Ascending aorta (tissue), 2 donors: ENCODE measurements at places on chromosomes 3 and 15.

DNA sequence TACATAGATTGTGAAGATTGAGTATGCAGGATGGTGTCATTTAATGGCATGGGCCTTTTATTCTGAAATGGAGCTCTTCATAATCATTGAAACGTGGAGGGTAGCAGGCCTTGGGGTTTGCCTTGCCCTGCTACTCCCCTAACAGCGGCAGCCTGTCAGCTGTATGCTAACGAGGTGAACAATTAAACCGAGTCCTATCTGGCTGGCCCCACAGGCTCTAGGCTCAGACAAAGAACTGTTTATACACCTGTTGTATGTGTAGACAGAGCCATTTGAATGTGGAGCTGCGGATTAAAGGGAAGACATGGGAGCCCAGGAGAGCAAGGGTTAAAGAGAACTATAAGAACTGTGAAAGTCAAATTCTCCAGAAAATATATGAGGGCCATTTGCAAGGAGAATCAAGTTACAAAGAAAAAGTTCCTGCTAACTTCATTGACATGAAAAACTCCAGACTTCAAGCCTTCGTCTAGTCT lies 116.7 kb upstream of the CGNL1 start:
- DNase-seq, result no peak

GRCh38 chr3:159208050-159208449 lies 406.2 kb downstream of the MFSD1 start:
- DNase-seq, result no peak

DNA sequence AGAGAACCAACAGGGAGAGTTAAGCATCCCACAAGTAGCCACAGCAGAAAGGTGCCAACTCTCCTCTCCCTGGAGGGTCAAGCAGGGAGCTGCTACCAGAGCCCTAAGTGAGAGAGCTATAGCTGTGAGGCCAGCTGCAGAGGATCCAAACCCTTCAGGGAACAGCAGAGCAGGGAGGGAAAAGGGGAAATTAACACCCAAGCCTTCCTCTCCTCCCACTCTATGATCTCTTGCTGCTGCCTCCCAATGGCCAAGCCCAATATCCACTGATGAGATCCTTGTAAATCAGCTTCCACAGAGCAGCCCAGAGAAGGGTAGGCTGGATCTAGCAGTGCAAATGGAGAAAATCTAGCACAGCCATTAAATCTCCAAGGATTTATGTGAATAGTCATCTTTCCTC lies 68.2 kb upstream of the THBS1 start:
- DNase-seq, result no peak

DNA sequence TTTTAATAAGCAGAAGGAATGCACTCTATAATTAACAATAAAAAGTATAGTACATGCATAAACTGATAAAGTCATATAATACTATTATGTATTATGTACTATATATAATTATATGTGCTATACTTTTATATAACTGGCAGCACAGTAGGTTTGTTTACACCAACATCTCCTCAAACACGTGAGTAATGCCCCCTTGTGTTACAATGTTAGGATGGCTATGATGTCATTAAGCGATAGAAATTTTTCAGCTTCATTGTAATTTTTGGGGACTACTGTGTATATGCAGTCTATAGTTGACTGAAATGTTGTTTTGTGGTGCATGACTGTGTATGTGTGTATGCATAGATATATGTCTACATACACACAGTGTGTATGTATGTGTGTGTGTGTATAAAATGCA lies 100.6 kb downstream of the SLMAP start:
- DNase-seq, result no peak

DNA sequence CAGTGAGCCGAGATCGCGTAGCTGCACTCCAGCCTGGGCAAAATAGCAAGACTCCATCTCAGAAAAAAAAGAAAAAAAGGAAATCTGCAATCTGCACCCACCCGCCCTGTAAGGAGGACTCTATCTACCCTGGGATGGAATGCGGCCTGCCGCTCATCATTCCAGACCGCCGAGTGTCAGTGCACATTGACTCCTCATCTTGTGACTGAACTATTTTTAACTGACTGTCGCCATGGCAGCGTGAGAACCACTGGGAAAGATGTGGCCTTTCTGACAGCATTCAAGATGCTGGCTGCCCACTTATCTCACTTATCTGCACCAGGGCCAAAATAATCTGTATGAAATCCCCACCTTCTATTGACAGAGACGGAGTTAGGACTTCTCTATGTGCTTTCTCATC lies 38.8 kb upstream of the ANKRD34C start:
- DNase-seq, result no peak

DNA sequence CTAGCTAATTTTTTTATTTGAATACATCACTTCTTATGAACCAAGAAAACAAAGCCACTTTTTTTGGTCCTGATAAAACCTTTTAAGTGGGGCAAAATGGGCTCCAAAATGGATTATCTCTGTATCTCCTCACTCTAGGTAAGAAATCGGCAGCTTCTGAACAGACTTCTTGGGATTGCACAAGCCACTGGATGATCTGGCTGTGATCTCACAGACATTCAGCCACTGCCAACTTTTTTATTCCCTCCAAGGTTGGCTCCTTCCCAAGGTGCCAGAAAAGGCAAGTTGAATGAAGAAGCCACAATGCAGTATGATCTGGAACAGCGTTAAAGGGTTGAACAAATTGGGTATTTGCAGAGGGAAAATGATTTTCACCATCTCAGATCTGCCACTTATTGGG lies 73.2 kb downstream of the PRICKLE2 start:
- DNase-seq, result no peak

- no peak for DNase-seq
These were observed 243.5 kb upstream of the SLCO3A1 start for GRCh38 chr15:91609966-91610365.

DNA sequence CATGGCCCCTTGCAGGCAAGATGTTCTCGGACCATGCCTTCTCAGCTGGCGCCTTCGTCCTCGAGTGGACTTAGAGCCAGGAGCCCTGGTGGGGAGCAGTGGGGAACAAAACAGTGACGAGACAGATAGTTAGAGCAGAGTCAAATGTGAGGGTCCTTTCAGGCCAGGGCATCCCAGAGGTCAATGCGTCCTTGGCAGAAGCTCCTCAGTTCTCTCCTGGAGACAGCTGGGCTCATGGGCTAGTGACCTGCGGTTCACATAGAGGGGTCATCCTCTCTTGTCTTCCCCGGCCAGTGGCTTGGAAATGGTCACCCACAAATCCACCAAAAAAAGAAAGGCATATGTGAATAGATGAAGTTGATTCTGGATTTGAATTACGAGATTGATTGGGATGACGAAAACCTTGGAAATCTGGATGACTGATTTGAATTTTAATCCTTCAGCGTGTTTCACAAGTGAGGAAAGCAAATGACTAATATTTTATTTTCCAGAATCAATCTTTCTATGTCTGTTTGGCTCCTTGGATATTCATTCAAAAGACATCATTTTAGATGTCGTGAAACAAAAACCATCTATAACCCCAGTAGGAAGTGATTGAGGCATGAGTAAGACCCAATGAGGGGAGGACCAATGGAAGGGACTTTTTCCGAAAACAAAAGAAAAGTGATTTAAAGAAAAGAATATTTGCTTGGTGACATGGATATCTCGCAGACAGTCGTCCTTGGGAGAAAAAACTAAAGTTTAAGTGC lies 84.5 kb downstream of the ASB7 start:
- DNase-seq, result no peak

- no peak for DNase-seq
These were observed 21.4 kb upstream of the MCF2L2 start for GRCh38 chr3:183449791-183450190.

- DNase-seq, result no peak
These were observed 74.9 kb downstream of the DAPK2 start for GRCh38 chr15:63971427-63971805.
